ENCODE measurements at places on chromosomes 6 and 20.
A peak's percentile ranks its signal among the peaks of the same experiment; 100 is the strongest.

- no peak for DNase-seq
These were observed 228.9 kb upstream of the SMLR1 start for GRCh38 chr6:130598021-130598989.

- DNase-seq, result no peak
These were observed 29.3 kb downstream of the NT5E start for GRCh38 chr6:85479208-85479607.

DNA sequence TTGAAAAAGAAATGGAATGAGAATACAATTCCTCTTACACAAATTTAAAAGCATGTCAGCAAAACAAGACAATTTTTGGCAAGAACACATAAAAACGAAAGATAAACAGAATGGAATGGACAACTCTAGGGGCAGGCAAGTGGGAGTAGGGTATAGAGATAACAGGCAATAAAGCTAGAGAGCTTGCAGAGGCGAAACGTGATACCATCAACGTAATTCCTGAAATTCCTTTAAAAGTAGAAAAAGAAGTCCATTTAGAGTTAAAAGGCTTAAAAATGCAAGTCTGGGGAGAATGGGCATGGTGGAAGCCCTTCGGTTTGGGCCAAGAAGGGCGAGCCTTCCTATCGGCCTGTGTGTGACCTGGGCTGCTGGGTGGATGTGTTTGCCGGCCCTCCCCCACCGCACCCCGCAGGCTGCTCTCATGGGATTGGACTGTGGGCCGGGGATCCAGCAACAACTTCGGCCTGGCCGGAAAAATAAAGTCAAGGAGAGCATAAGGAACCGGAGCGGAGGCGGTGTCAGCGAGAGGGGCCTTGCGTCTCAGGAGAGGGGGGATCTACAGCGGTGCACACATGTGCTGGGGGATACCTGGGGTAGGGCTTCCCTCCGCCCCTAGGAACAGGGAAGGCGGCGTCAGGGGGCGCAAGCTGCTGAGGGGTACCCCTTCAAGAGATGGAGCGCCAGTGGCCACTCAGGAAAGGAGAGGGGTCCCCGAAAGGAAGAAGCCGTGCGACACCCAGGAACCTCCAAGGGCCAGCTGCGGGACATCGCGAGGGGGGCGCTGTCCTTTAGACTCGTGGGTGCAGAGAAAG lies 4.1 kb downstream of the TMEM239 start:
- peak; percentile 82 for DNase-seq

DNA sequence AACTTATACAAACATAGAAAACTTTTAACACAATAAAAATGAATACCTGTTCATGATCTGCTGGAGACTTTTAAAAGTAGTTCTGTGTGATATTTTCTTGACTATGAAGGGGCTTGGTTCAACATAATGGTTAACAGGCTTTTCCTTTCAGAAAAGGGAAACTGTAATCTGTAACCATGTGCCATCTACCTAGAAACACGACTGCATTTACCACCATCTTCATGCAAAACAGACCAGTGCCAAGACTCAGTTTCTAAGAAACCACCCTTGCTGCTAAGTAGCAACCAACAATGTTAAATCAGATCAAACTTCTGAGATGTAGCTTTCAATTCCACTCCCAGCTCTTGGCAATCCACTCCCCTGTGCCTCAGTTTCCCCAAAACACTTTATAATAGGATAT lies 15.7 kb downstream of the STAU1 start:
- no peak for DNase-seq

DNA sequence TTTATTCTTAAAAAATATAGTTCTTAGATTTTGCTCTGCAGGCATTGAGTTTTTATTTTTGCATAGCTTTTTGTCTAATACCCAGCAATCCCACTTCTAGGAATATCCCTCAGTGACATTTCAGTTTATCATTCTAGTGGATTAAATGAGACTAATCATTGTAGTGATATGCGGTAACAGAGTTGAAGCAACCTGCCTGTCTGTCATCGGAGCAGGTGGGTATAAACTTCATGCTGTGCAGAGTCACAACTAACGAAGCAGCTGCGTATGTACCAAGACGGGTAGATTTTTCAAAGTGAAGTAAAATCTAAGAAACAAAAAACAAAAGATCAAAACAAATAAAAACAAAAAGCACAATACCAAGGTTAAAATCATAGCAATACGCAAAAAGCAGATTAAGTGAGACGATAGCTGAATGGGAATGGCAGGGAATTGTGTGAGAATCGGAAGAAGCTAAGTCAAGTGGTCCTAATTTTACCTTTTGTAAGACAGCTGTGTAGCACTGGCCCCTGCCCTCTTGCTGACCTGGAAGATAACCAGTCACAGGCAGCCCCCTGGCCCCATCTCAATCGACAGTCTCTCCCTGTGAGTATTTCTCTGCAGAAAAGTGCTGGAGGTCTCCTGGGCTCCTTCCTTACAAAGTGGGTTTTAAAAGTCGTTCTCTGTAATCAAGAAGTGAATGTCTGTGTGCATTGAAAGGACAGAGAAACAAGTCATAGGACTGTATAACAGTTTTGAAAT lies 169.2 kb downstream of the OR2B2 start:
- no peak for DNase-seq

GRCh38 chr20:62489186-62489931 lies 13.6 kb upstream of the GATA5 start:
- no peak for DNase-seq

All from ELF-1 (cell line).